ENCODE measurements at places on chromosomes 5 and 9.

DNA sequence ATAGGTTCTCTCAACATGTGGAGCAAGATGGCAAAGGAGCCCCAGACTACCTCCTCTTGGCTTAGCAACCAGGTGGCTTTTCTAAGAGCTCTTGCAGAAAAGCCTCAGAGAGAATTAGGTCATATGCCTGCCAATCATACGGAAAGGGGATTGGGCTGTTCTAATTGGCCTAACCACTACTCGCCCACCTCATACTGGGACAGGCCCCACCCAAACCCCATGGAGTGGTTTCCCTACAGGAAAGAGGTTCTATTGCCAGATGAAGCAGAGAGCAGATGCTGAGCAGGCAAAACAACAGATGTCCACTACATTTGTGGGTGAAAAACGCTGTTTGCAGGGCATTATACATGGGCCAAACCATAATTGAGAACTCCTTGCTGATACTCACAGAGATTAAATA lies 29.0 kb downstream of the ABLIM3 start:
- no peak for DNase-seq

DNA sequence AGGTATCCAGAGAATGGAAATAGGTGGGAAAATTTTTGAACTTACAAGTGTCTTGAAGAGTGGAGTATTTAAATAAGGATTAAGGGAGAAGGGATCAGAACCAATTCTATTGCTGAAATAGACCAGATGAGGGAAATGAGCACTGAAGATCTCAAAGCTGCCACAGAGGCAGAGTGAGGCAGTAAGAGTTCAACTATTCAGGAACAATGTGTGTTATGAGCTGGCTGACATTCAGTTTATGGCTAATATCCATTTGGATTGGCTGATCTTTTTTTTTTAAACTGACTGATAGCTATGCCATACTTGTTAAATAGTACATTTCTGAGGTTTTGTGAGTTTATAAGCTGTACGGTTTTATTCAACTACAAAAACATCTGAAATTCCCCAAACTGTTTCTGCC lies 95.3 kb upstream of the GNA14 start:
- no peak for DNase-seq

DNA sequence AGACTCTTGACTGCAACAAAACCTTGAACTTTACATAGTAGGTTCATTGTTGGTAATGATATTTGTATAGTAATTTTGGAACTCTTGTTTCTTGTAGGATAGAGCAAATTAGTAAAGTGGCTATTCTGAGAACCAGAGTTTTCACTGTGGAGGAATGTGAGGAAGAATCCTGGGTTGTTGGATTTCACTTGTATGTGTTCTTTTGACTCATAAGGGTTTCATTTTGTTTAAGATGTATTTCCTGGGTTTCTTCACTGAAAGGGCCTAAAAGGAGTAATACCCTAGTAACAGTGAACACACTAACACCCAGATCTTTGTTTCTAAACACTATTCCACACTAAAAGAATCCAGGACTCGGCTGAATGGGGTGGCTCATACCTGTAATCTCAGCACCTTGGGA lies 20.1 kb downstream of the TTC1 start:
- no peak for DNase-seq

DNA sequence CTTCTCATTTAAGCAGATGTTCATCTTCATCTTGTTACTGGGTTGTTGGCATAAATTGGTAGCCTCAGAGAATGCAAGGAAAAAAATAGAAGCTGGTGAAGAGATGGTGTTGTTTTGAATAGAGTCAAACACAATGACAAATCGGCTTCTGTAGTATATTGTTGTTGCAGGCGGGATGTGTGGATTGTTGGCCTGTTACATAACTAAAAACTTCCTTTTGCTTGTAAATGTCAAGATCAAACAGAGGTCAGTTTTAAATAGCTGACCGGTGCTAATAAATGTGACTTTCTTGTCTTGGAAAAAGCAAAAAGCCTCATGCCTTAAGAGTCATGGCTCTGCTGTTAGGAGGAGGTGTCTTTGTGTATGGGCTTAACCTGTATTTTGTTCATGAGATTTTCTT lies 59.2 kb downstream of the CCDC192 start:
- DNase-seq, result no peak

DNA sequence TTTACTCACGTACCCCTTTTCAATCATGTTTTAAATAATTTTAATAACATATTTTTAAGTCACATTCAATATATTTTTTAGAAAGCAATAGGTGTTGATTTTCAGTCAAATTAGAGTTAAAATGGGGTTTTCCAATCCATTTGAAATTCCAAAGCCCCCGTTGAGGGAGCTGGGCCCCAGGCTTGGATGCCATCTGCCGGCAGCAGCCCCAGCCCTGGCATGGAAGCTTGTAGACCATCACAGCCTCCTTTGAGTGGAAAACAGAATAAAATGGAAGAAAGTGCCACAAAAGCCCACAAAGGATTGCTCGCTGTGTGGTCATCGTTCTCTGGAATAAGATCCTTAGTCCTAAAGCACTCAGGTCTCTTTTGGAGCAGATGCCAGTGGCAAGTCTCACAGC lies 81.4 kb downstream of the SEMA5A start:
- no peak for DNase-seq

- no peak for DNase-seq
Observed at GRCh38 chr5:146203872-146204192, 427 bp downstream of the RBM27 start.

- no peak for DNase-seq
Observed at GRCh38 chr5:120576588-120576987, 112.5 kb downstream of the PRR16 start.

DNA sequence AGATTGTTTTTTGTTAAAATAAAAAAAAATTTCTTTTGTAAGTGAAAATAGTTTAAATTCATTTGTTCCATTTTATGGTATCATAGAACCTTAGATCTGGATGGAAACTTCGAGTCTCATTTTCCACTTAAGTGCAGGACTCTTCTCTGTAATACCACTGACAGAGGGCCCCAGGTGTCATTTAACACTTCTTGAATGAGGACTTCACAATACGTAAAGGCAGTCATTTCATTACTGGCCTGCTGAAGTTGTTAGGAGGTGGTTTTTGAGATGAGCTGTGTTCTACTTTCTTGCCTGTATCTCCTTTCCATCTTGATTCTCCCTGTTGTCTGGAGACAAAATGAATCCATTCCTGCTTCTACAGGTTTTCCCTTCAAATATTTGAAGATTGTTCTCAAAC lies 455.3 kb downstream of the DMRT2 start:
- no peak for DNase-seq

DNA sequence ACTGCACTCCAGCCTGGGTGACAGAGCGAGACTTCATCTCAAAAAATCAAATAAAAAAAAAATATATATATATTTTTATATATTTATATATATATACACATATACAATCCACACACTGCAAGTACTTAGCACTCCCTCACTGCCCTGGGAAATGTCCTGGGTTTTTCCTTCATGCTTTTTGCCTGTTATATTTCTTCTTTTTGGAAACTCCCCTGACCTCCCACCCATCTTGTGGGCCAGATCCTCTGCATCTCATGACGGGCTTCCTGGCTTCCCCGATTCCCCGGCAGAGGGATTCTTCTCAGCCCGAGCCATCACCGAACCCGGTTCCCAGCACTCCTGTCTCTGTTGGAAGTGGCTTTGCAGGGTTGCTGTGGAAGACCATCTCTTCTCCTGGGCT lies 39.5 kb upstream of the NCS1 start:
- no peak for DNase-seq

GRCh38 chr5:58294598-58295305 lies 165.1 kb downstream of the PLK2 start:
- no peak for DNase-seq

- DNase-seq, result no peak
Observed at GRCh38 chr5:158434749-158435148, 575.8 kb upstream of the CLINT1 start.

- DNase-seq, result no peak
Observed at GRCh38 chr9:92234514-92234913, 59.0 kb downstream of the IARS1 start.

DNA sequence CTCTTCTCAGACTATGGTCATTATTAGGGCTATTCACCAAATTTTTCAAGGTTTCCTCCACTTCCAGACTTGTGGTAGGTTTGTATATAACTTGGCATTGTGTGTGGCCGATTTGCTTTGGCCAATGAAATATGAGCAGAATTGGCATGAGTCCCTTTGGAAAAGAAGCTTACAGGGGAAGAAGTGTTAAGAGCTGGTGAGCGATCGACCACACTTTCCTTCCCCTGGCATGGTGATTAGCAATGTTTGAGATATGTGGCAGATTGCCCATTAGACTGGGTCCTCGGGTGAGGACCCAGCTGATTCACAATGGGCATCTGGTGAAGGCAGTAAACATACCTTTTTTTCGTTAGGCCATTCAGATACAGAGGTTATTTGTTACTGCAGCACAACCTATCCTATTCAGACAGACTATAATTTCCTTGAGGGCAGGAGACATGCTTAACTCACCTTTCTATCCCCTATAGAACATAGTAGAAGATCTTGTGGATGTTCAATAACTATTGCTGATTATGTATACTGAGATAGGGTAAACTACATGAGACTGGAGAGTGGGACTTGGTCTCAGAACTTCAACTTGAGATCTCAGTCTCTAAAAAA lies 62.8 kb upstream of the KLF9 start:
- no peak for DNase-seq

DNA sequence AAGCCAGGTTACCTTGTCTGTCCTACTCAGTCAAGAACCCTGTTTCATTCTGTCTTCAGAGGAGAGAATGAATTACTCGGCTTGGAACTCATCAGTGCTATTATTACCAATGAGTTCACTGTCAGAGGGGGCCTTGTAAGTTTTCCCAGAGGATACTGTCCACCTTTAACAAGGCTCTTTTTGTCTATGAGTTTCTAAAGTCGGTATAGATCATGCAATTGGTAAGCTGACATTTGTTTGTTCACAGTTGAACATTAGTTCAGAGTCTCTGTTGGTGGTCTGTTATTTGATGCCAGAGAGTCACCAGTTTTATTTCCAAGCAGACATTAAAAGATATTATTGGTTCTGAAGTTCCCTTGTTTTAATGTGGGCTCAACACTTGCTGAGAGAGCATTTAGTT lies 58.1 kb upstream of the DHFR start:
- DNase-seq, result no peak

DNA sequence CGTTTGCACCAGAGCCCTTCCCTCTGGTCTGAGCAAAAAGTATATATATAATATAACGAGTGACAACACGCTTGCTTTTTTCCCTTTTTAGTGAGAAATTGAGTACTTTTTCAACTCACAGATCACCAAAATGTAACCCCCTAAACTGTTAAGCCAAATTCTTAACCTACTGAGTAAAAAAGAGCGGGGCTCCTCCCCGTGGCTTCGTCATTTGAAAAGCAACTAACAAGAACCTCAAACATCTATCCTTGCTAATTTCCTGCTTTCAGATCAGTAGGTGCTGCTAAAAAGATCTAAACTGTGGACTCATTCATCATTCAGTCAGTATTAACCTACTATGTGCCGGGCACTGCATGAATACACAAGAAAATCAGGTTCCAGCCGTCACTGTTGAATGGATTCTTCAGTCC lies 1.0 kb upstream of the PTBP3 start:
- DNase-seq, result peak; percentile 45

- DNase-seq, result no peak
Observed at GRCh38 chr9:84340535-84340934, at the start of gene SLC28A3. SLC28A3 (minus strand) TSS chr9:84340758; CDS start chr9:84340633, 125 bp downstream.

- no peak for DNase-seq
Observed at GRCh38 chr9:111438541-111439235, 45.5 kb downstream of the ECPAS start.

Data from GM10248 (cell line).